Stimulated activated CD4-positive, alpha-beta T cell treated with anti-CD3 and anti-CD28 coated beads, TNF-alpha, amount 100 ng/mL, for 48 hours (primary cell): ENCODE measurements at places on chromosomes 7 and 10.

GRCh38 chr7:141563956-141564623 lies 12.9 kb downstream of the AGK start:
- DNase-seq: no peak

DNA sequence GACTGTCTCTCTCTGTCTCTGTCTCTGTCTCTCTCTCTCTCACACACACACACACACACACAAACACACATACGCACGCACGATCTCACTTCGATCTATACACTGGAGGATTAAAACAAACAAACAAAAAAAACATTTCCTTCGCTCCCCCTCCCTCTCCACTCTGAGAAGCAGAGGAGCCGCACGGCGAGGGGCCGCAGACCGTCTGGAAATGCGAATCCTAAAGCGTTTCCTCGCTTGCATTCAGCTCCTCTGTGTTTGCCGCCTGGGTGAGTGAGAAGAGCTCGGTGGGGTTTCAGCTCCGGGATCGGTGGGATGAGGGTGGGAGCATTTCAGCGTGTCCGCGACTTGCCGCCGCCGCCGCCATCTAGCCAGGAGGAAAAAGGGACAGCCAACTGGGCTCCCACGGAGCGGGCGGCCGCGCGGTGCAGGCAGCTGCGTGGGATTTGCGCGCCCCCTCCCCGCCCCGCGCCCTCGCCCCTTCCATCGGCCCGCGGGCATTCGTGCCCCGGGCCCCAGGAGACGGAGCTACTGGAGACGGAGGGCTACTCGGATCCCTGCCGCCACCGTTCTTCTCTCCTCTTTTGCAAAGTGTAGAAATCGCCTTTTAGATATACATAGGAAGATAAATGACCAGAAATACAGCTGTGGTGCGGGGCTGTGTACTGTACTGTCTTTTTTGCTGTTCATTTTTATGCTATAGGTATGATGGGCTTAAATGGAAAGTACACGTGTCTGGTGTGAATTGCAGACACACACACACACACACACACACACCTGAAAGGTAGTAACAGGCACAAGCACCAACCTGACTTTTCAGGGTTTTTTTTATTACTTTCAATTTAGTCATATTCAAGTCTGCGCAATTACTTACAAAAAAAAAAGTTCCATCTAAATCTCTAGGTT lies 581 bp downstream of the PTPRZ1 start:
- DNase-seq: no peak

DNA sequence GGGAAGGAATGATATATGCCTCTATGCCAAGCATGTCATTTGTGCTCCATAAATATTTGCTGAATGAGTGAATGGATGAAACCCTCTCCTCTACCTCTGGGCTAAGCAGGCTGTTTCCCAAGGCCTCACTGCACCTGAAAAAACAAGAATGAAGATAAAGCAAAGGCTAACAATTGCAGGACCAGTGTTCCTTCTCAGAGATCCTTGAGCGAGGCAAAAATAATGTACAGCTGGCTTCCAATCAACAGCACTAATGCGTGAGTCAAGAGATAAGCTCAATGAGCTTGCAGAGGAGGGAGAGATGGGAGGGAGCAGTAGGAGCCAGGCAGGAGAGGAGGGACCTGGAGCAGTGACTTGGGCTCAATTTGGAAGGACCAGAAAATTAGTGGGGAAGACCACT lies 144.5 kb upstream of the NFE2L3 start:
- DNase-seq: no peak

GRCh38 chr10:9869606-9870176 lies 1148.0 kb upstream of the CELF2 start:
- no peak for DNase-seq

GRCh38 chr7:136728945-136729344 lies 139.5 kb upstream of the CHRM2 start:
- DNase-seq: no peak

DNA sequence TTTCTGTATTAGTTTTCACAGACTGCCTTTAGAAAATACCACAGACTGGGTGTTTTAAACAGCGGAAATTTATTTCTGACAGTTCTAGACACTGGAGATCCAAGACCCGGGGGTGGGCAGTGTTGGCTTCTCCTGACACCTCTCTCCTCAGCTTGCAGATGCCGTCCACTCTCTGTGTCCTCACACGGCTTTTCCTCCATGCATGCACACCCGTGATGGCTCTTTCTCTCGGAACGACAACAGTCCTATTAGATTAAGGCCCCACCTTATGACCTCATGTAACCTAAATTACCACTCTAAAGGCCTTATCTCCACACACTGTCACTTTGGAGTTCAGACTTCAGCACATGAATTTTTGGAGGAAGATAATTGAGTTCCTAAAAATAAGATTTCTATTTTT lies 142.9 kb upstream of the VWC2 start:
- no peak for DNase-seq

- DNase-seq: no peak
These were observed 86.5 kb upstream of the KLF6 start for GRCh38 chr10:3871424-3871996.

- no peak for DNase-seq
These were observed 174.3 kb downstream of the LCOR start for GRCh38 chr10:97006364-97006763.

DNA sequence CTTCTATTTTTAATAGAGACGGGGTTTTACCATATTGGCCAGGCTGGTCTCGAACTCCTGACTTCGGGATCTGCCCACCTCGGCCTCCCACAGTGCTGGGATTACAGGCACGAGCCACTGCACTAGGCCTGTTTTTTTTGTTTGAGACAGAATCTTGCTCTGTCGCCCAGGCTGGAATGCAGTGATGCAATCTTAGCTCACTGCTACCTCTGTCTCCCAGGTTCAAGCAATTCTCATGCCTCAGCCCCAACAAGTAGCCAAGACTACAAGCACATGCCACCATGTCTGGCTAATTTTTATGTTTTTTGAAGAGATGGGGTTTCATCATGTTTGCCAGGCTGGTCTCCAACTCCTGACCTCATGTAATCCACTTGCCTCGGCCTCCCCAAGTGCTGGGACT lies 73.7 kb downstream of the TYW1B start:
- DNase-seq: no peak

GRCh38 chr10:72260976-72261783 lies 12.5 kb upstream of the DDIT4 start:
- DNase-seq: peak; percentile 43

DNA sequence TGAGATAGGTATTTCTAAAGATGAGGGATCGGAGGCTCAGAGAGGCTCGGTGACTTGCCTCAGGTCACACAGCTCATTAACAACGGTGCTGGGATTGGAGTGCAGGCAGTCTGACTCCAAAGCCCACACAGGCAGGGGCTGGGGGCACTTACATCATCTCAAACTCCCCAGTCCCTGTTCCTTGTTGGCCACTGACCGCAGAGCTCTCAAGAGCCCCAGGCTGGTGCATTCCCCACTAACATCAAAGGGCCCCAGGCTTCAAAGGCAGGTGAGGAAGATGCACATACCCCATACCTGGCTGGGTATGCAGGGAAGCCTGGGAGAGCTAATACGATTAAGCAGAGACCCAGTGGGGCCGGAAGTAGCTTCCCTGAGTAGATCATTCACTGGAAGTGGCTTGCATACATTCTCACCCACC lies 13.7 kb upstream of the NODAL start:
- DNase-seq: no peak

- DNase-seq: no peak
These were observed 53.9 kb upstream of the LYZL2 start for GRCh38 chr10:30683496-30683895.

DNA sequence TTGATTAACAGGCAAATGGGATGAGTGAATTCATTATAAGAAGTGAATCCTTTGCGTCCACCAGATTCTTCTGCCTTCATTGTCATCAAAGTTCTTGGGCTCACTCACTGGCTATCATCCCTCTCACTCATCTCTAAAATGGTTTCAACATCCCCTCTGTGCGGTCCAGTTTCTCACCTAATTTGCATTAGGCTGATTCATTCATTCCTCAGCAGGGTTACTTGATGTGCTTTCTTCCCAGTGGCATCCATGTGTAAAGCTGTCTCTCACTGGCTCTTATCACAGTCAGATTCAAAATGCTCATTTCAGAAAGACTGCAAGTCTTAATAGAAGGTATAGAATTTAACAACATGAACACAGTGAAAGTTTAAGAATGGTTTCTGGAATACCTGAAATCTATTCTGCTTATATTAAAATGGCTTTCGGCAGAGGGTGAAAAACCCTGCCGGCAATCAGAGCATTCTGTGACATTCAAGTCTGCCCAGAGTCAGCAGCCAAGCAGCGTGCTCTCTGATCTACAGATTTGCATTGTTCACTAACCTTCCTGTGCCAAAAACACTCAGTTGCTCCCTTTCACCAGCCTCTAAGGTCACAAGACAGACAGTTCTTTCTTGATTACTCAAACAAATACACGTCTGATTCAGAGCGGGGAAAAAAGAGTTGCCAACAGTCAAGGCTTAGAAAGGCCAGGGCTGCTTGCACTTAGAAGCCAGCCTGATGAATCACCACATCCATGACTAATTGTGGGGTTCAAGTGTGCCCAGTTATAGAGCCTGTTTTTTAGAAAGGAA lies 106.7 kb downstream of the TES start:
- DNase-seq: peak; percentile 35

GRCh38 chr10:50629495-50630122 lies 5.9 kb upstream of the SGMS1 start:
- DNase-seq: no peak

DNA sequence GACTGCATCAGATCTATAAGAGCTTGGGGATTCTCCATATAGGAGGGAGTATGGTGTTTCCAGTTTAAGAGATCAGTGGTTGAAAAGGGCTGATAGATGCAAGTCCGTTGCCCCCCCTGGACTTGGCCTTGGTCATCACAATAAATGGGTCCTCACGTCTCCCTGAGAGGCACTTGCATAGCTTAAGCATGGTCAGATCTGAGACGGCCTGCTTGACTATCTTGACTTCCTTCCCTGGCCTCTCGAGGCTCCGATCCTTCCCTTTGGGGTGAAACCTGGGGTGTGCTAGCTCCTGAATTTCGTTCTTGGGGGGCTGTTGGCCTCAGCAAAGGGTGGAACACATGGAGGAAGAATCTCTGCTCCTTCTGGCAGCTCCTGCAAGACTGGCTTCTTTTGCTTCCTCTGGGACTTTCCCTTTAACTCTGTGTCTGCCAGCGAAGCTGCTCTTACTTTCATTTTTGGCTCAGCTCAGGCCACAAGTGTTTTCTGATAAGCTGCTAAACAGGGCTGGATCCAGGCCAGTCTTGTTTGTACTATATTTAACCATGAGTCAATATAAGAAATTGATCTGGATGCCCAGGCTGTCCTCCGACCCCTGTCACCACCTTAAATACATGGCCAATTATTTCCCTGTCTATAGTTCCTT lies 11.2 kb upstream of the ZNF485 start:
- no peak for DNase-seq
